ENCODE measurements at places on chromosomes 7 and 10.

GRCh38 chr7:88628363-88629085, 131.0 kb upstream of the ZNF804B start:
- peak; percentile 35 for DNase-seq

- no peak for DNase-seq
Observed at GRCh38 chr7:150359622-150360362, 8.8 kb upstream of the REPIN1 start.

GRCh38 chr10:6154566-6154965, 48.2 kb upstream of the PFKFB3 start:
- no peak for DNase-seq

DNA sequence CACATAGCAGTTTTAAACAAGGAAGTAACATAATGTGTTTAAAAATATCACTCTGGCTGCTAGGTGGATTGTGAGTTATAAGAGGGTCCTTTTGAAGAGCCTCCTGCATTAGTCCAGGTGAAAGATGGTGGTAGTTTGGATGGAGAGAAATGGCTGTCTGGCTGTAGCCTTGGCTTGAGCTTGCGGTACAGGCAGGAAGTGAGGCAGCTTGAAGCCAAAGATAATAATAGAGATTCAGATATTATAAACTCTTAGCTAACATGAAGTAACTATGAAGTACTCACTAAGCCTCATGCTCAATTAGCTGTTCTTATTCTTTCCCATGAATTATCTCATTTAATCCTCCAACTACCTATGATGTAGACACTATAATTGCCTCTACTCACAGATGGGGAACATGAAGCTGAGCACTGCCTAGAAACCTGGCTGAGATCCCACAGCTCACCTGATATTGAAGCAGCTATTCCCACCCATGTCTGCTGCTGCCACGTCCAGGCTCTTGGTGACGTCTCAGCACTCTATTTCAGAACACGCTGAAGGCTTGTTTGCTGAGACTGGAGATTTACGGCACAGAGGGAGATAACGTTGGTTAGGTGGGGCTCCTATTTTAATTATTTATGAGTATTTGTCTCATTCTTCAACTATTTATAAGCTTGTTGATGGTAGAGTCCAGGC, 10.4 kb downstream of the C10orf120 start:
- no peak for DNase-seq

GRCh38 chr10:26759008-26759407, 61.5 kb downstream of the PDSS1 start:
- DNase-seq = no peak

GRCh38 chr7:132705146-132705545, 128.9 kb upstream of the PLXNA4 start:
- no peak for DNase-seq

DNA sequence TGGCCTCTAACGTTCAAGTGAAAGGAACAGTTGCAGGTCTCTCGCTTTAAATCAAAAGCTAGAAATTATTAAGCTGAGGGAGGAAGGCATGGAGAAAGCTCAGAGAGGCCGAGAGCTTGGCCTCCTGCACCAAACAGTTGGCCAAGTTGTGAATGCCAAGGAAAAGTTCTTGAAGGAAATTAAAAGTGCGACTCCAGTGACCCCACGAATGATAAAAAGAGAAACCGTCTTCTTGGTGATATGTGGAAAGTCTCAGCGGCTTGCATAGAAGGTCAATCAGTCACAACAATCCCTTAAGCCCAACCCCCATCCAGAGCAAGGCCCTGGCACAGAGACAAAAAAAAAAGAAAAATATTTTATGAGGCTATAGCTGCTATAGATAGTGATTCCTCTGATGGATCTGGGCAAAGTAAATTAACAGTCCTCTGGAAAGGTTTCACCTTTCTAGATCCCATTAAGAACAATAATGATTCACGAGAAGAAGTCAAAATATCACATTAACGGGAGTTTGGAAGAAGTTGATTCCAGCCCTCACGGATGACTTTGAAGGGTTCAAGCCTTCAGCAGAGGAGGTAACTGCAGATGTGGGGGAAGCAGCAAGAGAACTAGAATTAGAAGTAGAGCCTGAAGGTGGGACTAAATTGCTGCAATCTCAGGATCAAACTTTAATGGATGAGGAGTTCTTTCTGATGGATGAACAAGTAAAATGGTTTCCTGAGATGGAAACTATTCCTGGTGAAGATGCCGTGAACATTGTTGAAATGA, 42.5 kb upstream of the INPP5A start:
- DNase-seq = no peak

DNA sequence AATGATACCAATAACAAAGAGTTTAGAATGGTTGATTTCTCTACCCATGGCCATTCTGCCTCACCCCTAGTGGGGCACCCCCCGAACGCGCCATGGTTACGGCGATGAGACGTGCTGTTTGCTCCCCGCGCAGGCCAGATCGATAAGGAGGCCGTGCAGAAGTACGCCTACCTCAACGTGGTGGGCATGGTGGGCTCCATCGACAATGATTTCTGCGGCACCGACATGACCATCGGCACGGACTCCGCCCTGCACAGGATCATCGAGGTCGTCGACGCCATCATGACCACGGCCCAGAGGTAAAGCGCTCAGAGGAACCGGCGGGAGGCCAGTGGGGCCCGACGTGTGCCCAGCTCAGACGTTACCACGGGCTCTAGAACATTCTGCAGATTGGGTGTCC, 36.3 kb downstream of the PFKP start:
- no peak for DNase-seq

DNA sequence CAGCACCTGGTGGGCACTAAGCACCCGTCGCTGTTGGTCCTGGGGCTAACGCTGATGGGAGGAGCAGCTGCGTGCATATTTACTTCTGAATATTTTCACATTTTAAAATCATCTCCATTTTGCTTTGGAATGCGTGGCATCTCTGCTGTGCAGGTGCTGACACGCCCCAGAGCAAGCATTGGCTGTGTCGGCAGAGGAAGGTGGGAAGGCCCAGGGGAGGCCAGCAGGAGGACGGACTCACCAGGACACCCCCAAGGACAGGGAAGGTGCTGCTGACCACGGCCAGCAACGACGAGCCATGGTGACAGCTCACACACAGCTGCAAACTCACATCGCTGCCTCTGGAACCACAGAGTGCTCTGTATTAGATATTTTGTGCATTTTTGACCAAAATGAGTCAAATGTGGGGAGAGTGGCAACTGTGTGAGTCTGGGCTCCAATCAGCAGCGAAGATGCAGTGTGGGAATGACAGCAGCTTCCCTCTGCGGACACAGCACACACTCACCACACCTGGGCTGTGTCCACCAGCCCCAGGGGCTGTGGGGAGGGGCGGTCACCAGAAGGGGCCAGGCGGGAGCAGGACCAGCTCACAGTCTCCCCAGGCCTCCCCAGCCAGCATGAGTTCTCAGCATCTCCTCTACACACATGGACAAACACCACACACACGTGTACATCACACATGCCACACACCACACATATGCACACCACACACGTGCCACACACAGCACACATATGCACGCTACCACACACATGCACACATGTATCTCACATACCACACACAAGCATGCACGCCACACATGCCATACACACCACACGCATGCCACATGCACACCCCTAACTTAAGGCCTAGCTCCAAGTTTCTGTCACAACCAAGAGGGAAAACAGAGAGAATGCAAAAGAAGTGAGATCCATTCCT, 58.2 kb downstream of the PTPRN2 start:
- no peak for DNase-seq

GRCh38 chr7:33539198-33539597, 366.1 kb upstream of the BMPER start:
- no peak for DNase-seq

DNA sequence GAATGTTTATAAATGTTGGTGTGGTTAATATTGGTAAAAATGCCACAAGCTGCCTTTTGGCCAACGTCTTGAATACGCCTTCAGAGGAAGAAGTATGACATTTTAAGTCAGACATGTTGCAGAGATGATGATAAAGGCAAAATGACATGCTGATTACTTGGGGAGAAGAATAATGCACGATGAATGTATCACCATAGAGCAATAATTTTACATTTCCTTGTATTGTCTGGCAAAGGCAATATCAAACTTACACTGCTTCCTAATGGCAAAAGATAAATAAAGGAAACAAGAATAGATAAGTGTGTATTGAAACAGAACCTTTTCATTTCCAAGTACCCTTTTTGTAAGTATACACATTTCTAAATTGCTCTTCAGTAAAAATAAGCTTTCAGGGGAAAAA, 8.6 kb downstream of the MRC1 start:
- no peak for DNase-seq

DNA sequence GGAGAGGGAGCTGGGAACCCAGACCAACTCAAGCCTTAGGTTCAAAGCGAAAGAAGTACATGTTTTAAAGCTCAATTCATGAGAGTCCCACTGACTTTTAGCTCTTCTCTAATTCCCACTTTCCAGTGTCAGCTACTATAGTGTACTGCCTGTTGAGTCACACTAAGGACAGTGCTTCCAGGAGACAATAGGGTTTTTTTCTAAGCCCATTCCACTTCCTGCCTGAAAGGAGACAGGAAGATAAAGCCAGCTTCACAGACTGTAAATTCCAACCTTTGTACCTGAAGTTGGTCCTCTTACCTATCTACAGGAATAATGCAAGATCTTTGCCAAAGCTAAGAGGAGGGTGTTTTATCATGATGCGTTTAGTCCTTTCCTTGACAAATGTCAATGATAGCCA, 4.4 kb downstream of the MSRB2 start:
- DNase-seq = no peak

GRCh38 chr7:894164-894867, 18.0 kb downstream of the GET4 start:
- DNase-seq = no peak

DNA sequence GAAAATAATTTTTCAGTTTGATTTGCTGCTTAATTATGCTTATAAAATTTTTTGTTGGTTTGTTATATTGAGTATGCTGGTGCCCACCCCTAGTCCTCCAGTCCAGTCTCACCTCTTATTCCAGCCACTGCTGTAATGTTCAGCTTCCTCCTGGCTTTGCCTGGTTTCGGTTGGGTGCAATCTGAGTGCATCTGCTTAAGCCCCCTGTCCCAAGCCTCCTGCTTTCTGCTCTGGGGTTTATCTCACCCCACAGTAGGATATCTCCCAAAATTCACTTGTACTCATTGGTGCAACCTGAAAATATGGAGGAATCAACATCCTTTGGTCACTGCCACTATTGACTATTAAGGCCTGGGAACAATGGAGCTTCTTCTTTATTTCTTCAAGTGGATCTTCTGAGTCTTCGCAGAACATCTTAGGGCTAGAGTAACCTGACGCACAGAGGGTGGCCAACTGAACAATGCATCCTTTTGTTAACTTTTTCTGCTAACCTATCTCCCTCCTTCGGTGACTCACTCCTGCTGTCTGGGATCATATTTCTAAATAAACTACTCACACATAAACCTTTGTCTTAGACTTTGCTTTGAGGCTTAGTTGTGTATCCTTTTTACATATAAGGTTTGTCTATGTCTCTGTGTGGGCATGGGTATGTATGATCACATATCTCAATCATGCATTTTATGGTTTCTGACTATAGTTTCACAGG, 19.1 kb upstream of the SOSTDC1 start:
- no peak for DNase-seq

DNA sequence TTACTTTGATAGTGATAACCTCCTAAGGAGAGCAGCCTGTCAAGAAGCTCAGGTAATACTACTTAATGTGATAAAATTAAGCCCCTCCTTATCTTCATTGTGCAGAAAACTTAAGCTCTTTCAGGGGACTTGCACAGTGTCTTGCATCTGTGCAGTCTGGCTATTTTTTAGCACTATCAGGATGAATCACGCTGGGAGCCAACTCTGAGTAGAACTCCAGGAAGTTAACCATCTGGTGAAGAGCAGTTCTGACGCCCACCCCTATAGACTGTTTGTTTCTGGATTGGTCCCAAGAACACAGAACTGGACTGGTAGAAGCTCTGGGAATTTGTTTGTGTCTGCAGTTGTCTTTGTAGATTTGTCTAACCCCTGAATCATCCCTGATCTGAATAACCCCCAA, 41.9 kb downstream of the AGK start:
- peak; percentile 11 for DNase-seq

DNA sequence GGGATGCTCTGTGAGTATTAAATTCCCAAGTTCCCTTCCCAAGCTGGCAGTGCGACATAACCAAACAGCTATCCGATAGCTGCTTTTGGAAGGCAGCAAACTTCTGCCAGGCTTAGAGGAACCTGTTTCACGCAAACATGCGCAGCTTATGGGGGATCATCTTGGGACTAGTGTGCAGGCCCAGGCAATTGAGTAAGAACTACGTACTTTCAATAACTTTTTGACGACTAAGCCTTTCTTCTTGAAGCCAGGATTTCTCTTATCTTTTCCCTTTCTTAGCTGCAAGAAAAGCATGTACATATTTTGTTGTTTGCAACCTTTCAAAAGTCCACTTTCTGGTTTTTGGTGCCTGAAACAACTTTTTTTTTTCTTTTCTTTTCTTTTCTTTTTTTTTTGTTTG, 28.7 kb upstream of the SEPHS1 start:
- DNase-seq = no peak

DNA sequence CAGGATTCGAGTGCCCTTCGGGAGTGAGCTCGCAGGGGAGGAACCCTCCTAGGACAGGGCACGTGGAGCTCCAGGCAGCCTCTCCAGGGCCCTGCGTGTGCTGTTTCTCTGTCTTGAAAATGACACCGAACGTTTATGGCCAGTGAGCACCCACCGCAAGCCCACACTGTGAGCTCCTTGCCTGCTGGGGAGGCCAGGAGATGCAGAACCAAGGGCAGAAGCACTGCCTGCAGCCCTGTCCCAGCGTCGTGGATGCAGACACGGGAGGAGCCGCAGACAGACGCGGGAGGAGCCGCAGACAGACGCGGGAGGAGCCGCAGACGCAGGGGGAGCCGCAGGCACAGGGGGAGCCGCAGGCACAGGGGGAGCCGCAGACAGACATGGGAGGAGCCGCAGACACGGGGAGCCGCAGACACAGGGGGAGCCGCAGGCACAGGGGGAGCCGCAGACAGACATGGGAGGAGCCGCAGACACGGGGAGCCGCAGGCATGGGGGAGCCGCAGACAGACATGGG, 314.4 kb downstream of the PTPRN2 start:
- no peak for DNase-seq

GRCh38 chr7:25454562-25455041, 226.3 kb upstream of the NPVF start:
- no peak for DNase-seq

DNA sequence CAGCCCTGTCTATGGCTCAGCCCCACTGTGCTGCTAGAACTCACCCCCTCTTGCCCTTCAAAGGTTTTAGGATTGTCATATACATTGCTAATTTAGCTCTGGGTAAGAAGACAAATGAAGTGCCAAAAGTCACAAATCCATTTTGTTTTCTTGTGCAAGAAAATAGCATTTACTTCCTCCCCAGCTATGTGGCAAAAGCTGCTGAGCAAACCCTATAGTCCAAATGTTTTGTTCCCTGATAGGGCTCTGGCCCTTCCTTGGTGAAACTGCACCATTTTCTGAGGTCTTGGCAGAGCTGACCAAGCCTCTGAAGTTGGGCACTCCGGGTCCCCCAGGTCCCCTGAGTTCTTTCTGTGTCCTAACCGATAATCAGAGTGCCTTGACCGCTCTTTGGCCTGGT, 84.1 kb upstream of the GJD4 start:
- DNase-seq = no peak
